ENCODE measurements at places on chromosomes 13 and 19.
A peak's percentile ranks its signal among the peaks of the same experiment; 100 is the strongest.

DNA sequence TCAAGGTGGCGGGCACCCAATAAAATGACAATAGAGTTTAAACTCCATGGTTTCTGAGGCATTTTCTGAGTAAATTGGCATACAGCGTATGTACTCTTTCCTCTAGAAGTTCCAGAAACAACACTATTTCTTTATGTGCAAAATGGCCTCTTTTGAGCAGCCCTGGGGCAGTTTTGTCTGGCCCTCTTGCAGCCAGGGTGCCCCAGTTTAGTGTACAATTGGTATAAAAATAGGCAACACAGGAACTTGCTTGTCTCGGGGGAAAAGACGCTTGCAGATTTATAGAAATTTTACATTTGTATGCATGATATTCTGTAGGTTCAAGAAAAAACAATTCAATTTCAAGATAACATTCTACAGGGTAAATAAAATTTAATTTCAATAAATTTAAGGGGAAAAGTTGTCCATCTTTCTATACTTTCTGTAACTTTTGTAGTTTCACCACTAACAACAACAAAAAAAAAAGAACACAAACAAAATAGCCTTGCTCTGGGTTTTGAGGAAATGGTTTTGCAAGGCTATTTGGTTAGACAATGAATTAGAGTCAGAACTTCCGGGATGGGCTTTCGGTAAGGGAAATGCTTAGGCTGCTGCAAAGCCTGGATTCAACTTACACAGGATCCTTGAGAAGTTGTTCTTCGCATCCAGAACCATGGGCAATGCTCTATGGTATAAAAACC is 45.3 kb downstream of the LRCH1 start:
- no peak for DNase-seq

- DNase-seq: no peak
Observed at GRCh38 chr13:35549481-35549880, 73.0 kb upstream of the MAB21L1 start.

DNA sequence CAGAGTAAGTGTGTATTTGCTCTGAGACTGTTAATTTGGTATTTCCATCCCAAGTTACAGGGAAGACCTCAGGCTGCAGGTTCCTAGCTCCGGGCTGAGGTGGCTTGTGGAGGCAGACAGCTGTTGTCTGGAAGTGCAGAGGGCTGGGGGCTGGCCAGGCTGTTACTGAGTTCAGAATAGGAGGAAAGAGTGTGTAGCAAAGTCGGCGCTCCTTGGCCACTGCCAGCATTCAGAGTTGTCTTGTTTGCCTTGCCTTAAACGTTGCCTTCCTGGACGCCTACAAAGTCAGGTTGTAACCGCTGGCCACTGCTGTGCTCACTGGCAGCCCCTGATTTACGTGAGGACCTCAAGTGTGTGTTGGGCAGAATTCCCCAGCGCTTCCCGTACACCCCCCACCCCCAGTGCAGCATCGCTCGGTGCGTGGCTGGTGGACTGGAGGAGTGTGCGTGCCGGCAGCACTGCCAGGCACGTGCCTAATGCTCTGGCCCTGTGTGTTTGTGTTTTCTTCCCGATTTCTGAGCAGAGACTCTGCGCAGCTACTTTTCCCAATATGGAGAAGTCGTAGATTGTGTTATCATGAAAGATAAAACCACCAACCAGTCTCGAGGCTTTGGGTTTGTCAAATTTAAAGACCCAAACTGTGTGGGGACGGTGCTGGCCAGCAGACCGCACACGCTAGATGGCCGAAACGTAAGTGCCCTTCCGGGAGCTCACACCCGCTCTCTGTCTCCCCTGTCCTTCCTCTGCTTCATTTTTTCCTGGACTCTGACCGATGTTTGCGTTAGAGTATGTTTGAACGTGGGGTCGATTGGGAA is 10.5 kb downstream of the DAZAP1 start:
- no peak for DNase-seq

GRCh38 chr19:40438284-40438683 is 5.9 kb downstream of the SERTAD3 start:
- no peak for DNase-seq

GRCh38 chr13:41952749-41953148 is 8.2 kb downstream of the VWA8 start:
- no peak for DNase-seq

GRCh38 chr13:99313941-99314340 is 6.7 kb upstream of the GPR183 start:
- no peak for DNase-seq

GRCh38 chr19:15629003-15629880 is 11.5 kb upstream of the CYP4F3 start:
- DNase-seq: peak; percentile 80
